Activated CD4-positive, alpha-beta T cell treated with anti-CD3 and anti-CD28 coated beads for 24 hours (primary cell): ENCODE measurements at places on chromosomes 7 and 10.

GRCh38 chr10:50419756-50420155 lies 168.4 kb upstream of the ASAH2 start:
- DNase-seq: no peak

GRCh38 chr10:523925-524324 lies 165.5 kb downstream of the DIP2C start:
- no peak for DNase-seq

- DNase-seq: no peak
Observed at GRCh38 chr10:97063271-97063982, 122.3 kb downstream of the SLIT1 start.

GRCh38 chr10:7314170-7314569 lies 96.7 kb downstream of the SFMBT2 start:
- no peak for DNase-seq

- no peak for DNase-seq
Observed at GRCh38 chr10:90837486-90837885, 20.4 kb downstream of the HTR7 start.

GRCh38 chr10:13938950-13939349 lies 352.2 kb downstream of the PRPF18 start:
- no peak for DNase-seq

DNA sequence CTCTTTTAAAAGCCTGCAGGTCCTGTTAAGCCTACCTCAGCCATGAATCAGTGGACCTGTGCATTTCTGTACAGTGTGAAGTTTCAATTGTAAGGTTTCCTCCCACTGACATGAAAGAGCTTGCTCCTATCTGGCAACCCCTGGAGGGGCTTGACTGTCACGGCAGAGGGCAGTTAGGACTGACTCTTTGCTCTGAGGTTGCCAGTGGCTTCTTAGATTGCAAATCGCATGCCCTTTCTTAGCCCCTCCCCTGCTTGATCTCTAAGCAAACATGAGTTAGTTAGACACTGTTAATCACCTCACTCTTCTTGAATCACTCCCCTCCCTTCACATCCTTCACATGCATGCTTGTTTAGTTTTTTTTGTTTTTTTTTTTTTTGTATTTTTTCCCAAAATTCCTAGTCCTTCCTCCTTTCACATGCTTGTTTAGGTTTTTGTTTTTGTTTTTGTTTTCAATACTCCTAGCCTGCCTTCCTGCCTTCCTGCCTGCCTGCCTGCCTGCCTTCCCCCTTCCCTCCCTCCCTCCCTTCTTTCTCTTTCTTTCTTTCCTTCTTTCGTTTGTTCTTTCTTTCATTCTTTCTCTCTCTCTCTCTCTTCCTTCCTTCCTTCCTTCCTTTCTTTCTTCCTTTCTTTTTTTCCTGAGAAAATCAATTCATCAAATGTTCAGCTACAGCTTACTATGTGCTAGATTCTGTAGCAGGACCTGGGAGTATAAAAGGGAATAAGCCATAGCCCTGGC lies 6.0 kb upstream of the HIPK2 start:
- no peak for DNase-seq

DNA sequence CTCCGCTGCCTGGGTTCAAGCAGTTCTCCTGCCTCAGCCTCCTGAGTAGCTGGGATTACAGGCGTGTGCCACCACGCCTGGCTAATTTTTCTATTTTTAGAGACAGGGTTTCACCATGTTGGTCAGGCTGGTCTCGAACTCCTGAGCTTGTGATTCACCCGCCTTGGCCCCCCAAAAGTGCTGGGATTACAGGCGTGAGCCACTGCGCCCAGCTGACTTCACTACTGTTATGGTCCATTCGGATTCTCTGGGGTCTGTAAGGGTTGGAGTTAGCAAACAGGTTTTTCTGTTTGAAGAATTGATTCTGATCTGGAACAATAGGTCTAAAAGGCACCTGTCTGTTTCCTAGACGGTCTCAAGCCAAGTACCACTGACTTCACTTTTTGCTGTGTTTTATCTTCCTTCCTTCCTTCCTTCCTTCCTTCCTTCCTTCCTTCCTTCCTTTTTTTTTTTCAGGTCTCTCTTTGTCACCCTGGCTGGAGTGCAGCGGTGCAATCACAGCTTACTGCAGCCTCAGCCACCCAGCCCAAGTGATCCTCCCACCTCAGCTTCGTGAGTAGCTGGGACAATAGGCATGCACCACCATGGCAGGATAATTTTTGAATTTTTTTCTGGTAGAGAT lies 192.2 kb downstream of the CAMK1D start:
- DNase-seq: no peak

DNA sequence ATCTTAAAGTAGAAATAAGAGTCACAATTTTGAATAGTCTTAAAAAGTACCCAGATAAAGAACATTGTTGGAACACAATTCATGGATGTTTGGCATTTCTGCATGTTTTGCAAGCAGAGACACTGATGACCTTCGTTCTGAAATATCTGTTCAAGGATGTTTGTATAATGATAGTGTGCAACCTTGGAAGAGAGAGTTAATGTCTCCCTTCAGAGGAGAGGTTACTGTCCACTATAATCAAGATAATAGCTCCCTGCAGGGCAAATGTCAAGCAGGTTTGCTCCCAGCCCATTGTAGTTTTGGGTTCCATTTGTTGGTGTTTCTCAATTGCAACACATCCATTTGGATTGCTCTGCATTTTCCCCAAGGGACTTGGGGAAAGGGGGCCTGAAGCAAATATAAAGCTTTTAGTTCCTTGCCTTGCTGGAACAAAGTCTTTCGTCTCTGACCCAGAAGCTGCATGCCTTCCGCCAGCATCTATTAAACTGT lies 45.2 kb downstream of the COL1A2 start:
- no peak for DNase-seq

GRCh38 chr10:45470098-45471012 lies 96.3 kb downstream of the ALOX5 start:
- no peak for DNase-seq

GRCh38 chr10:24751716-24752115 lies 28.0 kb upstream of the ARHGAP21 start:
- no peak for DNase-seq

DNA sequence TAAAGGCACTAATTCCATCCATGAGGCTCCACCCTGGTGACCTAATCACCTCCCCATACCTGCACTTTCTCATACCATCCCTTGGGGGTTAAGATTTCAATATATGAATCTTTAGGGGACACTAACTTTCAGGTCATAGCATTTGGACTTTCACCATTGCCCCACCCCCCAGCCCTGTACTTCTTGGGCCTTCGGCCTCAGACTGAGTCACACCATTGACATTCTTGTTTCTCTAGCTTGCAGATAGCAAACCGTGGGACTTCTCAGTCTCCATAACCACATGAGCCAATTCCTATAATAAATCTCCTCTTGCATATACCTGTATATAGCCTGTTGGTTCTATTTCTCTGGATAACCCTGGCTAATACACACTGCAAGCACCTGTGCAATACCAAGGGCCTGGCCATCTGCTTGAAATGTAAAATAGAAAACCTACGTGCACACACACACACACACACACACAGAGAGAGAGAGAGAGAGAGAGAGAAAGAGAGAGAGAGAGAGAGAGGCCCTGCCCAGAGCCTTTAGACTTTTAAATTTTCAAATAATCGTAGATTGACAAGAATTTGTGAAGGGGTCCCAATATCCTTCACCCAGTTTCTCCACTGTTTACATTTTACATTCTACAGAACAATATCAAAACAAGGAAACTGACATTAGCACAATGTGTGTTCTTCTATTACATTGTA lies 25.3 kb downstream of the ANXA8 start:
- no peak for DNase-seq

DNA sequence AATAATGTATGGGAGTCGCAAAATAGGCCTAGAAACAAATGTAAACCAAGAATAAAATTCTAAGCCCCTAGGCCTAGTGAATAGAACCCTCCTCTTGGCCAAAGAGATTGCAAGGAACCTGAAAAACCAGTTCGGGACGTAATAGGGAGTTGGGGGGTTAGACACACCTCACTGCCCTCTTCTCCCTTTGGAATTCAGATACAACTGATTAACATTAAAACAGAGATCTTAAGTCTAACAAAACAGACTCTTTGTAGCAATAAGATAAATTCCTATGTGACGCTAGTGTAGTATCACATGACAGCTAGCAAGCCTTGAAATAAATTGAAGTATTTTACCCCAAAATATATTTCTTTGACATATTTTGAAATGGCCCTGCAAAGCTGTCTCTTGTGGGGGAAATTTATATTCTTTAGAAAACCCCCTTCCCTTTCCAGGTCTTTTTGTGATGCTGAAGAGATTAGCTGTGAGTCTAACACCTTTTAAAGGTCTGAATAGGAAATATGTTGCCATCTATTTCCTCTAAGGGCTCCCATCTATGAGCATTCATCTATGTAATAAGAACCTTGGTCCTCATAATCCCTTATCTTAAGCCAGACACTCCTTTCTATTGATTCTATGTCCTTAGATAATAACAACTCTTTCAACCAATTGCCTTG lies 623.4 kb upstream of the NRG3 start:
- no peak for DNase-seq
